Activated CD4-positive, alpha-beta memory T cell treated with anti-CD3 and anti-CD28 coated beads, Interleukin-2, amount 10 ng/mL, durations not matched to agents 7 days and 5 days (primary cell): ENCODE measurements at places on chromosomes 13 and 19. TPM values are rescaled to one million over a fixed set of nuclear protein-coding genes. Genes with fewer than 3 reads are reported as not detected.

DNA sequence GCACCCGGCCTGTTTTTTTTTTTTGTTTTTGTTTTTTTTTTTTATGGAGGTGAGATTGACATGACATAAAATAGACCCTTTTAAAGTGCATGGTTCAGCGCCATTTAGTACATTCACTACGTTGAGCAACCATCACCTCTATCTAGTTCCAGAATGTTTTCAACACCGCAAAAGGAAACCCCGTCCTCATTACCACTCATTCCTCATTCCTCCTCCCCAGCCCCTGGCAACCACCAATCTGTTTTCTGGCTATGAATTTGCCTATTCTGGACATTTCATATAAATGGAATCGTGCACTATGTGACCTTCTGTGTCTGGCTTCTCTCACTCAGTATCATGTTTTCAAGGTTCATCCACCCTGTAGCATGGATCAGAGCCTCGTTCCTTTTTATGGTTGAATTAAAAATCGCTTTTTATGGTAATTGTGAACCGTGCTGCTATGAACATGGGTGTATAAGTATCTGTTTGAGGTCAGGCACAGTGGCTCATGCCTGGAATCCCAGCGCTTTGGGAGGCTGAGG lies 9.9 kb upstream of the ADGRE5 start:
- DNase-seq: no peak

DNA sequence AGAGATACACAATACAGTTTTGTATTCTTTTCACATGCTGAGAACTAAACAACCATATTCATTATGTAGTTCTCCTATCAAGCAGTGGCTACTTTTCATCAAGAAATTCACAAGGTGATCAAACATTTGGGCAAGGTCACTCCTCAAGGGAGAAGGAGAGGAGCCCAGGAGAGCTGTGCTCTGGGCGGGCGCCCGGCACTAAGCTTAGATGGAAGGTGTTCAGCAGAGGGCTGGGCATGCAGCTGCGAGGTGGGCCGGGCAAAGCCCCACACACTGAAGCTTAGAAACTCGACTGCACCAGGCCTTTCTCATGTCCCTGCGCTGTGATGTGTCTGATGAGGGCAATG lies 30.4 kb upstream of the SPACA7 start:
- DNase-seq: no peak

DNA sequence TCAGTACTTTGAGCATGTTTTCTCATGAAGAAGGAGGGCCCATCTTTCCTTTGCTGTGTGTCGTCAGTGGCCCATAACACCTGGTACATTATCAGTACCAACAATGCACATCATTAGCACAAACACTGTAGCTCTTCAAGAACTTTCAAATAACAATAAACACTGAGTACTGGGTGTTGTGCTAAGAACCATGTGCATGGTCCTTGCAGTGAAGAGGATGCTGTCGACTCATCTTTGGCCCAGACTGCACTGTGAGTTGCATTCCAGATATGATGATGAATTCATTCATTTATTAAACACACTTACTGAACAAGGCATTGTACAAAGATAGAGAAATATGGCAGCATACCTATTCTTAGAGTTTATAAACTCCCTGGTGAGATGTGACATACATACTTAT lies 55.8 kb downstream of the FLT3 start:
- no peak for DNase-seq

Gene MAB21L1
- total RNA-seq: not detected

- no peak for DNase-seq
These were observed 53.6 kb upstream of the UBL3 start for GRCh38 chr13:29903996-29904395.

GRCh38 chr13:33958964-33959363 lies 141.0 kb downstream of the RFC3 start:
- DNase-seq: no peak

Gene GARRE1
- total RNA-seq: 14.3 TPM
